ENCODE measurements at places on chromosomes 3 and 15.

DNA sequence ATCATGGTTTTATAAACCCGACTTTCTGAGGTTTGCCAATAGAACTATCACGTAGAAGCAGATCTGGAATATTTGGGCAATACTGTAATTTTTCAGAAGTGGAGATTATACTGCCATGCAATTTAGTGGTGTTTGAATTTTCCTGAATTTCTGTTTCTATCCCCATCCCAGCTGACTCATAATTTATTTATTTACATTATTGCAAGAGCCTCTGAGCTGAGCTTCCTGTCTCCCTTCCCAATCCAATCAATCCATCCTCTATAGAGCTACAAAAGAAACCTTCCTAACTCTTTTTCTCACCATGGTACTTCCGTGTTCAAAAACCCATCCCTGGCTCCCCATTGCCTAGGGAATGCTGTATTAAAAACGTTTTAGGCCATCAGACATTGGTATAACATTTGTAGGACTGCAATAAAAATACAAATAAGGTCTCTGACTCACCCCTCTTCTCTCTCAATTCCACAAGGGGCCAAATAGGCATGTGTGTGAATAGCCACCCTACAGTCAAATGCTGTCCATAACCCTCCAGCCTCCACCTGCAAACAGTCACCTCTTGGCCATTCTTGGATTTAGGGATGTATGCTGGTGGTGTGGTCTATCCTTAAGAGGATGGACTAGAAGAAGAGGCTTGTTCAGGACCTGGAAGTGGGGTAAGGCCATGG is 190.7 kb downstream of the CD47 start:
- DNase-seq = no peak

- DNase-seq = no peak
Observed at GRCh38 chr3:43327582-43327979, 41.2 kb downstream of the SNRK start.

DNA sequence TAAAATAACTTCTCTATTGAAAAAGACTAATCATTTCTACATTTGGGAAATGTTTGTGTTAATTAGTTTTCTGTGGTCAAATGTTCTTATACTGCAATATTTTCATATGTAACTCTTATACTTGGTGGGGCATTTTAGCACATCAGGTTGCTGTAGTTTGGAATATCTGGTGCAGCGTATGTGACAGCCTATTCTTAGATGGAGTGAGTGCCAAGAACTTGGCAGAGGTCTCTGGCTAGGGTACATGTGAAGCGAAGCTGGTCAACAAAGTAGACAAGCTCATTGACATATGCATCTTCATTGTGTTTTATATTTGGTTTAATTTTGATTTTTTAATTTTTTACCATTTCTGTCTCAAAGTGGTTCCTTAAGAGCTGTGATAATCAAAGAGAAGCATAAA is 53.2 kb downstream of the CHAC1 start:
- no peak for DNase-seq

DNA sequence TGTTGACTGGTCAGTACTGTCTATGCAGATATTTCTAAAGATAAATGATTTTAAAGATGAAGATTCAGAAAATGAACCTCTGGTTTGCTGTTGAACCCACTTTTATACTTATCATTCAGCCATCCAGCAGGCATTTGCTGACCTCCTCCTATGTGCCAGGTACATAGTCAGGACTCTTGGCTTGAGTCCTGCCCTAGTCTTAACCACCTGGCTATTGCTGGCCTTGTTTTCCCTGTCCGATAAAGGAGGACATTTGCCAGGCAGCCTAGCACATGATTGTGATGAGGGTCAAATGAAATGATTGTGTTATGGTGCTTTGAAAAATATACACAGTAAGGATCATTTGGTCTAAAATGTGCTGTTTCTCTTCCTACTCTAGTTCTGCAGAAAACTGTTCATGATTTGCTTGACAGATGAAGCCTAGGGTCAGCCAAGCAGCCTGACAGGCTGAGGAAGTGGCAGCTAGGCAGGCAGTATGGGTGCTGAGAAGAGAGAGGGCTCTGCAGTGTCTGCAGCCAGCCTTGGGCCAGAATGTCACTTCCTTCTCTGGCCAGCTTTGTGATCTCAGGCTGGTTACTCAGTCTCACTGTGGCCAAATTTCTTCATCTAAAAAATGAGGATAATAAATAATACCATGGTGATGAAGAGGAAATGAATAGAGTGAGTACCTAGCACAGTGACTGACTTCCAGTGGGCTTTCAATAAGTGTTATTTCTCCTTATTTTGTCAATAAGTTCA is 13.8 kb downstream of the EXOSC7 start:
- DNase-seq = no peak

GRCh38 chr15:71571641-71572040 is 238.7 kb upstream of the NR2E3 start:
- no peak for DNase-seq

DNA sequence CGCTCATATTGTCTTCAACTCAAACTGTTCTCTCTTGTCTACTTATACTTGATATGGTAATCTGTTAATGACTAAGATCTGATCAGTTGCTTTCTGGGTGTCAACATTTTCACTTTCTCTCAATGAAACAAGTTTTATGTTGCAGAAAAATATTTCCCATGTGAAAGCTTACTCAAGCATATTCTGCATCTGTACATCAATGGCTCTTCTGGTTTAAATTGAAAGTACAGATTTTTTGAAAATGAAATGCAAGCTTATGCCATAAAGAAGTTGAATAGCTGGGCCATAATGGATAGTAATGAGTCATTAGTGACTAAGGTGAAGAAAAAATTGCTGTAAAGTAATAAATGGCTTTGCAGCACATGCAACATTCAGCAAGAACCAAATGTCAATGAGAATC is 140.7 kb downstream of the BCHE start:
- no peak for DNase-seq

Data from NCI-H1048 (cell line).